ENCODE measurements at places on chromosomes 1 and 21. TPM values are rescaled to one million over a fixed set of nuclear protein-coding genes. Genes with fewer than 3 reads are reported as not detected.

GPR25 gene
- total RNA-seq: 1.3 TPM

CD101 gene
- total RNA-seq: 15.4 TPM

GLUL gene
- total RNA-seq: 174 TPM

DNA sequence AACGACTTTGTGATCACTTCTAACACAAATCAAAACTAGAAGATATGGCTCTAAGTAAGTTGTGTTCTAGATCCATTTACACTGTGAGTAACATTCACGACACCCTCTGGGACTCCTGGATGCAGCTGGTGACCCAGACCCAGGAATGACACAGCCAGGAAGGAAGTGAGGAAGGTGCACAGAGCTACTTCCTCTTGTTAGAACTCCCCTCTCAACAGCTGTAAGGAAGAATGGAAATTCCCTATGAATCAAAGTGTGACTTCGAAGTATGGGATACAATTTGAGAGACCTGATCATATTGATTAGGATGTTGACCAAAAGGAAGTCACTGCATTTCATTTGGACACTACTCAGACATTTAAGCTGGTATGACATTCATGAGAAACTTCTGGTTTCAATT is 185.3 kb downstream of the NRIP1 start:
- H3K4me1 ChIP-seq: no peaks in the 10 kb centered on the region
- no peak overlapping the region for H3K4me3 ChIP-seq

- no peaks in the 10 kb centered on the region for H3K36me3 ChIP-seq
- no peak overlapping the region for H3K27ac ChIP-seq
- H3K27me3 ChIP-seq: no peaks in the 10 kb centered on the region
- H3K4me3 ChIP-seq: no peak overlapping the region
Measured at GRCh38 chr1:112997781-112998180, 41.8 kb upstream of the SLC16A1 start.

- H3K36me3 ChIP-seq: no peaks in the 10 kb centered on the region
- no peak overlapping the region for H3K27ac ChIP-seq
- H3K27me3 ChIP-seq: no peaks in the 10 kb centered on the region
- peak overlapping the region; percentile 68 for H3K4me3 ChIP-seq
- H3K4me1 ChIP-seq: no peaks in the 10 kb centered on the region
Measured at GRCh38 chr21:25640202-25640942, 1.3 kb downstream of the JAM2 start.

- H3K36me3 ChIP-seq: no peaks in the 10 kb centered on the region
- H3K4me1 ChIP-seq: no peaks in the 10 kb centered on the region
- no peak for DNase-seq
- H3K27ac ChIP-seq: no peak overlapping the region
Measured at GRCh38 chr1:216937491-216937890, 214.3 kb upstream of the ESRRG start.

GRCh38 chr1:35298464-35298863 is 30.0 kb downstream of the ZMYM4 start:
- no peaks in the 10 kb centered on the region for H3K36me3 ChIP-seq
- H3K4me1 ChIP-seq: no peaks in the 10 kb centered on the region
- H3K27me3 ChIP-seq: no peaks in the 10 kb centered on the region
- no peak overlapping the region for H3K4me3 ChIP-seq
- no peak for DNase-seq

GRCh38 chr1:43774359-43774758 is 67.0 kb downstream of the ST3GAL3 start:
- no peaks in the 10 kb centered on the region for H3K4me1 ChIP-seq
- H3K27me3 ChIP-seq: no peaks in the 10 kb centered on the region
- no peak overlapping the region for H3K4me3 ChIP-seq
- no peak for DNase-seq

- H3K4me1 ChIP-seq: no peaks in the 10 kb centered on the region
- DNase-seq: no peak
- no peak overlapping the region for H3K4me3 ChIP-seq
- no peaks in the 10 kb centered on the region for H3K36me3 ChIP-seq
- no peak overlapping the region for H3K27ac ChIP-seq
- no peaks in the 10 kb centered on the region for H3K27me3 ChIP-seq
Measured at GRCh38 chr1:97350241-97350640, 570.6 kb downstream of the DPYD start.

DNA sequence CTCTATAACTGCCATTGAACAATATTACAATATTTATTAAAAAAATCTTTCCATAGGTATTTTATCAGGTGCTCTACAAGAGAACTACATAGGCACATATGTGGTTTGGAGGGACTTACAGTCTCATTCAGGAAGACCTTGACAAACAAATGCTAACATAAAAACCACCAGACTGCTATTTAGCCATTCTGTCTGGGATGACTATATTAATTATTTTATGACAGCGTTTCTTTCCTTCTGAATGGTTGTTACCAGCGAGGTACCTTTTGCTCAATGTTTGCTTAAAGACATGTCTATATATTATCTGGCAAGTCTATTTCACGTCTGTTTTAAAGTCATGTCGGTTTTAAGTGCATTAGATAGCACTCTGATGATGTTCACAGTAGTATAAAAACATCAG is 69.7 kb downstream of the RUNX1 start:
- no peaks in the 10 kb centered on the region for H3K27me3 ChIP-seq
- H3K4me1 ChIP-seq: peaks cover 51% of the 10 kb centered on the region
- DNase-seq: no peak
